ENCODE measurements at places on chromosomes 3 and 15. TPM values are rescaled to one million over a fixed set of nuclear protein-coding genes. Genes with fewer than 3 reads are reported as not detected.

Gene LINGO1
- not detected for total RNA-seq

Gene LTF
- total RNA-seq = not detected

Gene OR4M2
- not detected for total RNA-seq

Gene GAP43
- not detected for total RNA-seq

Gene COL6A5
- not detected for total RNA-seq

Gene MB21D2
- total RNA-seq = 8.7 TPM

Gene LRRC31
- not detected for total RNA-seq

Gene DCBLD2
- 1.6 TPM for total RNA-seq

Gene ABI3BP
- total RNA-seq = not detected

Gene CACNA2D3
- total RNA-seq = not detected

Gene DRD3
- not detected for total RNA-seq

Gene FHIT
- total RNA-seq = 8.7 TPM

Gene RLBP1
- total RNA-seq = not detected

Gene MME
- not detected for total RNA-seq

Gene HTR3E
- total RNA-seq = not detected

Gene SKOR1
- total RNA-seq = 0.12 TPM

Gene FES
- total RNA-seq = 18.0 TPM

Gene SH2D7
- not detected for total RNA-seq
